Myocyte (in vitro differentiated cells): ENCODE measurements at places on chromosomes 3 and 15. TPM values are rescaled to one million over a fixed set of nuclear protein-coding genes. Genes with fewer than 3 reads are reported as not detected.

DNA sequence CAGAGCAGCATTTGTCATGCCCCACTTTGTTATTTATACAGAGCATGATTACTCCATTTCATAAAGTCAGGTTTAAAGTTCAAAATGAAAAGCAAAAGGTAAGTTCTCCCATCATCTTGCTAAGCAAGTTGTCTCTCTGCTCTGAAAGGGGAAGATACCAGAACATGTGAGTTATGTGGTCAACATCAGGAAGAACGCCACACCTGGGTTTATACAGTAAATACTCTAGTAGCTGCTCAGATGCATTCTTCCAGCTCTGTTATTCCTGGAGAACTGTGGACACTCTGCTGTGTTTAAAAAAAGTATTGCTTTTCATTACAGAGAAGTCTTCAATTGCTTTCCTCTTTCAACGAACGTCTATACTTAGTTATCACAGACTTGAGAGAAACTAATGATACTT is 145.7 kb downstream of the PLCL2 start:
- no peak for DNase-seq

DNA sequence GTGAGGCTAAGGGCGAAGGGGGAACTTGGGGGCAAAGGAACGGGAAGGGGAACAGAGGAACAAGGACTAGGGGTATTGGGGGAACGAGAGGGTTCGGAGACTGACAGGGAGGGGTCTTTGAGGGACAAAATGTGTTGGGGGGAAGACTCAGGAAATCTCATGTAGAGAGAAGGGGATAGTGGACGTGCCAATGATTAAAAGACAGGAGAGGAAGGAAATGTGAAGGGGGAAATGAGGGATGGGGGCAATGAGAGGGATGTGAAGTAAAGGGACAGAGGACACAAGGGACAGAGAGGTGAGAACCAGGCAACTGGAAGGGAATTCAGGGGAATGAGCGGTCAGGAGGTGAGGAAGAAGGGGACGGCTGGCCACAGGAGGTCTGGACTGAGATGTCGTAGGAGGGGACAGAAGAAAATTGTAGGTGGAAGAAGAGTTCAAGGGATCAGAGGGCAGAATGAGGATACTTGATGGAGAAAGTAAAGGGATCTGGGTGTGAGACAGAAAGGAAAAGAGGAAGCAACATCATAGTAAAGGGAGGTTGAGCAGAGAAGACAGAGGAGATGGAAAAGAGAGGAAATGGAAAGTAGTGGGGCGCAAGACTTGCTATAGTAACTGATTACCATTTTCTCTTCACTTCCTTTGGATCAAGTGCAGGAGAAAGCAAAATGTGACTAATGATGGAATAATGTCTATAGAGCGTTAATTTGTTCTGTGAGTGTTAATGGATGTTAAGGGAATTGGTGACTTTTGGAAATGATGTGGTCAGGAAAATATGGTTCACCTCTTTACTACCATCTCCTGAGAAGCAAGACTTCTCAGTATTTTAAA is 749 bp downstream of the RAB8B start:
- DNase-seq, result no peak

DNA sequence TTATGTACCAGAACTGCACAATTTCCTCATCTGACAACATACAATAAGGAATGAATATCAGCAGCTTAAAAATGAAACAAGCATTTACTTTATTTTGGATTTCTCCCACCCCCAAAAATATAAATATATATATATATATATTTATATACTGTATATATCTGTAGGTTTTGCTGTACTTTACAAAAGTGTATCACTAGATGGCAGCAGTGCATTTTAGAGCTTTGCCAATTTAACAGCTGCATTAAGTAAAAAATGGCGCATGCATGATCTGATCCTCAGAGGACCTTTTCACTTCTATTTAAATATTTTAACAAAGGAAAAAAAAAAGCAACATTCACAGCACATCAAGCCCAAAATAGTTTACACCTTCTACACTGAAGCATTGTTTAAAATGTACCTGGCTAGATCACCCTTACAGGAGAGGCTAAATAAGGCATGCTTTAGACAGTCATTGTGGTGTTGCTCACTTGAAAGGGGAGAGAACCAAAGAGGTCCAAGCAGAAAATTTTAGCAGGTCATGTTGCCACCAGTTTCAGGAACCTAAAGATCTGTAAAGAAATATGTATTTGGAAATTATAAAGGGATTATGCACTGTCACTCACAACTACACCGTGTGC is 72.6 kb downstream of the NPTN start:
- peak; percentile 45 for DNase-seq

GRCh38 chr3:115699706-115700105 is 76.4 kb downstream of the GAP43 start:
- DNase-seq, result no peak

- no peak for DNase-seq
These were observed 49.6 kb upstream of the DUT start for GRCh38 chr15:48281674-48282073.

- DNase-seq, result no peak
These were observed 66.6 kb upstream of the TBC1D5 start for GRCh38 chr3:17808994-17809393.

- DNase-seq, result no peak
These were observed 4.4 kb downstream of the ITIH3 start for GRCh38 chr3:52798978-52799476.

DNA sequence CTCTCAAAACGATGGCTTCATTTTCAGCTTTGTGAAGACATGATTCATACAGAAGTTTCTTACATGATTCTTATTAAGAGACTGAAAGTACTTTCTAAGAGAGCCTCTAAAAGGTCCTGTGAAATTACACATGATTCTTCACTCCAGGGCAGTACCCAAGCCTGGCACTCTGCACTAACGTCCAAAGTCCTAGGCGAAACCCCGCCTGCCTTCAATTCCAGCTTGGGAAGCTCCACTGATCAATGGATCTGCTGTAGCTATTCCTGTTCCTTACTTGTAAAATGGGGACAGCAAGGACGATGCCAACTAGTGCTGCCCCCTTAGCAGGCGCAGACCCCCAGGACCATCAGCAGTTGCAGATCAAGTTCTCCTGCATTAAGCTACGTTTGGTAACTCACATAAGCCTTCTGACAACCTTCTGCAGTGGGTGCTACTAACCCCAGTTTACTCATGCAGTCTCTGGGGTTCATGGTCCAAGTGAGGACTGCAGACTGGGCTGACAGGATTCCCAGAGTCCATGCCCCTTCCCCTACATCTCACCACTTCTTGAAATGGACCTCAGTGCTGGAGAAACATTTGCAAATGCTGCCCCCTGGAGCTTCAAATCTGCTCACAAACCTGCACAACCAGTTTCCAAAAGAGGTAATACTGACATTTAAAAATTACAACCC is 10.6 kb downstream of the CHCHD4 start:
- no peak for DNase-seq

- peak; percentile 90 for DNase-seq
These were observed 195.1 kb upstream of the ICE2 start for GRCh38 chr15:60673918-60674558.

- no peak for DNase-seq
These were observed 474.7 kb downstream of the IL5RA start for GRCh38 chr3:2635511-2635910.

DNA sequence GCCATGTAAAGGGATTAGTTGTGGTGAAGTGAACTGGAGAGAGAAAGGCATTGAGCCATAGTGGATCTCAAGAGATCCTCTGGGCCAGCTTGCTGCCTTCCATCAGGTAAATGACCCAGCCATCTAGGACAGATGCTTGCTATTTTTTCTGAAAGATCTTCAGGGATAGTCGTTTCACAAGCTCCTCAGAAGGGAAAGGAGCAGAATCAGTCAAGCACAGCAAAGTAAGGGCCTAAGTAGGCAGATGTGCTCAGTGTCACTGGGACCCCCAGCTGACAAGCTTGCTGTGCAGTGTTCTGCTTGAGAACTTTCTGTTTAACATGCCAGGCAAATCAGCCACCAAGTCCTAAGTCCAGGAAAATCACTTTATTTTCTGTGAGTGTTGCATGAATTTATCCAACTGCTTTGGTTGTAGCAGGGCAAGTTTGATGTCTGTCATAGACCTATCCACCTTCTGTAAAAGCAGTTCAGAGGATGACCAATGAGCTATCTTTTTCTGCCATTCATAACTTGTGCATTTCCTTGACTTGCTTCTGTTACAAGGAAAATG is 319.8 kb downstream of the IL5RA start:
- no peak for DNase-seq

GRCh38 chr3:123066599-123066895 is 278 bp upstream of the PDIA5 start:
- DNase-seq, result no peak

GRCh38 chr3:197424266-197424665 is 125.9 kb upstream of the DLG1 start:
- DNase-seq, result no peak

DNA sequence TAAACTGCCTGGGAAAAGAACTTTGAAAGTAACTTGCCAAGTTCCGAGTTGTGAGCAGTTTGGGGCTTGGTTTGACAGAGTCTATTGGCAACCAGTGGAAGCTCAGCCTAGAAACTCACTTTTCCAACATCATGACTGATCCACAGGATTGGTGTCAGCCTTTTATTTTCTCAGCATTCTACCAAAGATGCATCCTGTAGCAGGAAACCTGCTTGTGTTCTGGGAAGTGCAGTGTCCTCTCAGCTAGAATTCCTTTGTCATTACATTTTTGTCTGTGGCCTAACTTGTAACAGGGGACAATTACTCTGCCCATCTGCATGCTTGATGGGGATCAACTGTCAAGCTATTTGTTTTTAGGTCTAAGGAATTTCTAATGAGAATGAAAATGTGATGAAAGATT is 116.7 kb upstream of the LMOD3 start:
- DNase-seq, result no peak

- DNase-seq, result peak; percentile 28
These were observed 427.1 kb upstream of the RASGRP1 start for GRCh38 chr15:38991701-38992100.

DNA sequence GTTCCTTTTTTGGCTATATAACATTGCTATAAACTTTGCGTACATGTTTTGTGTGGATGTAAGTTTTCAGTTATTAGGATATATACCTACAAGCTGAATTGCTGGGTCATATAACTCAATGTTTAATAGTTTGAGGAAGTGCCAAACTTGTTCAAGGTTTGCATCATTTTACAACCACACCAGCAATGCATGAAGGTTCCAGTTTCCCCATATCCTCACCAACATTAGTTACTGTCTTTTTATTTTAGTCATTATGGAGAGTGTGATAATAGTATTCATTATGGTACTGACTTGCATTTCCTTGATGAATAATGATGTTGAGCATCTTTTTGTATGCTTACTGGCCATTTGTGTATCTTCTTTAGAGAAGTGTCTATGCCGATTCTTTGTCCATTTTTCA is 112.3 kb downstream of the NR1I2 start:
- no peak for DNase-seq

DNA sequence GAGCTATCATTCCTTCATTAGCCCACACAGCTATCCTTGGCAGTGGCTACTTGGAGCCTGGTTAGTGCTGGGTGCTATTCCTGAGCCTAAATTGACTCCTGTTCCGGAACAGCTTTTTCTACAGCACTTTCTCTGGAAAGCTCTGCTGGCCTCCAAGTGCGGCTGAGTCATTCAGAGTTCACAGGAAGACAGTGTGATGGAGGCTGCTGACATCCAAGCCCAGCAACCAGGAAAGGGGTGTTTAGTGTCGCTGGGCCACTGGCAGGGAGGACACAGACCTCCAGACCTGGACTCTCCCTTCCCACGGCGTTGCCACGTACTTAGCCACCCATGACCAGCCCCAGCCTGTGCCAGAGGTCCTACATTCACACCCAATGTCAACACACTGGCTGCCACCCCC is 28.7 kb downstream of the CACNA2D2 start:
- DNase-seq, result peak; percentile 12

GRCh38 chr3:191378142-191378812 is 48.0 kb upstream of the UTS2B start:
- no peak for DNase-seq

- no peak for DNase-seq
These were observed 12.8 kb downstream of the ATRIP start for GRCh38 chr3:48459331-48459730.

DNA sequence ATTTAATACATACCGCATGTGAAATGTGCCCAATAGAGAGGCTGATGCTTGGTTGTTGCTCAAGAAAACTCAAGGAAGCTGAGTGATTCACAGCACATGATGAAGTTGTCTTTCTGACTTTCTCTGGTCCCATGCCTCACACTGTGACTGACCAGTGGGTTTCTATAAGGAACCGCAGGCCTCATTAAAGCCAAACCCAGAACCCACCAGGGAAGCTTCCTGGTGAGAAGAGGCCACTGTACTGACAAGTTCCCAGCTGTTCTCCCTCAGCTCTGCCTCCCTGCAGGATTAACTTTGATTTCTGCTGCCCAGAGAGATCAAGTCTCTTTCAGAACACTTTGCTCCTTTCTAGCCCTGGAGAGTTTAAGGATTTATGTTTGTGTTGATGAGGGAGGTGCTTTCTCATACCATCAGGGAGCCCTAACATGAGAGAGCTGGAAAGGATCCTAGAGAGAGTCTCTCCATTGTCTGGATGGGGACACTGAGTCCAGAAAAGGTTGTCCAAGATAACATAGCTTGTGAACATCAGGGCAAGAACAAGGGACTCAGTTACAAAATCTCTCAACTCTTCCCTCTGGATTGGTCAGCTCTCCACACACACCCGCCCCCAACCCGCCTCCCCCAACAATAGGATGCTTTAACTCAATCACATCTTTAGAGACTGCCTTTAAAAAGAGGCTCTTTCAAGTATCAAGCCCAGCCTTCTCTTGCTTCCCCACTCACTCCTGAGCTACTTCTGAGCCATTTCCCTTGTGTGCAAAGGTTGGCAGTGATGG is 303.2 kb upstream of the TLE3 start:
- DNase-seq, result peak; percentile 75

GRCh38 chr15:93289941-93290617 is 201.1 kb upstream of the RGMA start:
- DNase-seq, result no peak

DNA sequence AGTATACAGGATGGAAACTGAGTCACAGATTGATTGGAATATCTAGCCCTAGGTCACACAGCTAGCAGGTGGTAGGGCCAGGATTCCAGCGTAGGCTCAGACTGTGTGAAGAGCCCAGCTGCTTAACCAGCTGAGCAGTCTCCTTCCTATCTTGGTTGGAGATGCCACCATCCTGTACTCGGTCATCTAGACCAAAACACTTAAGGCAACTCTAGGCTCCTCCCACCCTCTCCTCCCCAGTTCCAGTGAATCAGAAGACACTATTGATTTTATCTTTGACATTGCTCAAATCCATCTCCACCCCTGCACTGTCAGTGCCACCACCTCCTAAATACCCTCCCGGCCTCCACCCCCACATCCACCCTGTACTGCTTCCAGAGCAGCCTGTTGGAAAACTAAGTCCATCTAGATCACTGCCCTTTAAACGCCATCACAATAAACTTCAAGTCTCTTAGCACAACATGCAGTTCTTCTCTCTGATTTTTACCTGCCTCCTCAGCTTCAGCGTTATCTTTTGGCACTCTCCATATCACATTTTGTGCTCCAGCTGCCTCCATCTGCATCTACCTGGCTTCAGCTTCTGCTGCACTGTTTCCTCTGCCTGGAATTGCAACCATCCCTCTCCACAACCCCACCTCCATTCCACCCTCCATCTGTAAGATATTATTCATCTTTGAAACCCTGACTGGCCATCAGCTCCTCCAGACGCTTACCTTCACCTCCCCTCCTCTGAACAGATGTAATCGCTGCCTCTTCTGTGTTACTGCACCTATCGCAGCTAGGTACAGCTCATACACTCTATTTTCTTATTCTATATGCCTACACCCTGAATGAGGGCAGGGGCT is 86.8 kb upstream of the ACP3 start:
- DNase-seq, result no peak

PRRT3 gene
- 1.1 and 1.3 TPM in 2 replicates for total RNA-seq

GPR62 gene
- not detected in 2 replicates for total RNA-seq

STAC gene
- 0.21 and 0.32 TPM in 2 replicates for total RNA-seq

LCTL gene
- 0.13 TPM in 1 of 2 replicates, not detected in the other for total RNA-seq

LTK gene
- 6.4 and 6.6 TPM in 2 replicates for total RNA-seq

PLEKHO2 gene
- total RNA-seq, result 21.6 and 23.9 TPM in 2 replicates

ZNF80 gene
- 0.10 TPM in 1 of 2 replicates, not detected in the other for total RNA-seq
